Activated T-helper 1 cell treated with Interleukin-2 at 50 U/mL for 16 hours (primary cell): ENCODE measurements at places on chromosomes 2 and 18.

GRCh38 chr2:74819702-74820101, 14.2 kb upstream of the HK2 start:
- DNase-seq = no peak

GRCh38 chr2:127398239-127398590, 10.4 kb upstream of the MAP3K2 start:
- DNase-seq = no peak

DNA sequence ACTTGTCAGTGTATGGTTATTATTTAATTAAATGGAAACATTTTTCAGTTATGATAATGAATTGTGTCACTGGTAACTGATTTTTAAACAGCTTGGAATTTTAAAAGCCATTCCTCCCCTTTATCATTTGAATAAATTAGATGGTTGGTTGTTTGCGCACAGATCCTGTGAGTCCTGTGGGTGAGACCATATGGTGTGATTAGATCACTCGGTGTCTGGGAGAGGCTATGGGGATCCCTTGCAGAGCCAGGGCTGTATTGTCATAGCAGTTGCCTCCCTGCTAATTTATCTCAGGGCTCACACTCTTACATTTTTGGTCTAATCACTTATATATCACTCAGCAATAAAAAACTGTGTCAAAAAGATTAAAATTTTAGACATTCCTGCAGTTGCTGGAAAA, 133.5 kb downstream of the ASXL3 start:
- no peak for DNase-seq

- DNase-seq = no peak
Observed at GRCh38 chr2:176677746-176678265, 408.6 kb downstream of the MTX2 start.

DNA sequence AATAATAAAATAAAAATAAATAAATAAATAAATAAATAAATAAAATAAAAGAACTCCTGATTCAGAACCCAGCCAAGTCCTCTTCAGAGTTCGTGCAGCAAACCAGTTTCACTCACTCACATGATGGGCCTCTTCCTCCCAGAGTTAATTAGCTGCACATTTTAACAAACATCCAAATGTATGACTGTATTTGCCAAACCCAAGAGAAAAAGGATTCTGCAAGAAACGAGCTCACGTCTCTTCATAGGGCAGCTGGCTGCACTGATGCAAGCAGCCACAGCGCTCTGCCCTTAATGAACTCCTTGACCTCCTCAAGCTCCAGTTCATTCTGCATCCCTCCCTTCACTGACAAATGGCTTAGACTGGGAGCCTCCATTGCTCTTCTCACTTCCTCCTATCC, 55.1 kb downstream of the MREG start:
- no peak for DNase-seq
